ENCODE measurements at places on chromosomes 2 and 18.

- DNase-seq = peak; percentile 83
These were observed 50.7 kb upstream of the ARL5A start for GRCh38 chr2:151878655-151879563.

DNA sequence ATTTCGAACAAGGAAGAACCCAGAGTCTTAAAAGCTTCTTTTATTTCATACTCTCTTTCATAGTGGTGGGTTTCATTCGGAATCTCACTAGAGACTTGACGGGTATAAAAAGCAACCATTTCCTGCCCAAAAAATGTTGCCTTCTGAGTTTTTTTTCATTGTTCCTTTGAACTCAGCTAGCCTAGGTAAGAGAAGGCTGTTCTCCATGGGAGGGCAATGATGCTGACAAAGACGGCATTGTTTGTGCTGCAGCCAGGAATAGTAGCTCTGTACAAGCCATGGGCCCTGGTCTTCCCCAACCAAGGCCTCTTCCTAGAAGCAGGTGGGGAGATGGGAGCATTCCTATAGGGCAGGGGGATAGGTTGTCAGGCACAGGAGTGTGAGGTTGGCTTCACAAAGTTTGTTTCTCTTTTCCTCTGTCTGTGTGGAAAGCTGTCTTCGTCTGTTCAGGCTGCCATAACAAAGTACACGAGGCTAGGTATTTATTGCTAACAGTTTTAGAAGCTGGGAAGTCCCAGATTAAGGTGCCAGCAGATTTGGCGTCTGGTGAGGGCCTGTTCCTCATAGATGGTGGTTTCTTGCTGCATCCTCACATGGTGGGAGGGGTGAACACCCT lies 405.1 kb downstream of the NBAS start:
- no peak for DNase-seq

DNA sequence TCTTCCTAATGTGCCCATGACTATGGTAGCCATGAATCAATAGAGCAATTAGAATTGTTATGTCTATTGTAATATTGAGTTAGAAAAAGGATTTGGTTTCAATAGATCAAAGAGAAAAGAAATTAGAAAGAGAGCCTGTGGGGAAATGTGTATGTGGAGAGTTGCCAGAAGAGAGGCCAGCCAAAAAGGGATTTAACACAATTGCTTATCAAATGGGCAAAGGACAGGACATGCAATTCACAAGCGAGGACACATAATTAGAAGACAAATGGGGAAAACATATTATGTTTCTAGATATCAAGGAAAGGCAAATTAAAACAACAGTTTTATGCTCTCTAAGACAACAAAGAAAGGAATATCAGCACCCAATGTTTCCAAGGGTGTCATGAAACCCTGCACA lies 403.2 kb upstream of the KLHL29 start:
- no peak for DNase-seq

DNA sequence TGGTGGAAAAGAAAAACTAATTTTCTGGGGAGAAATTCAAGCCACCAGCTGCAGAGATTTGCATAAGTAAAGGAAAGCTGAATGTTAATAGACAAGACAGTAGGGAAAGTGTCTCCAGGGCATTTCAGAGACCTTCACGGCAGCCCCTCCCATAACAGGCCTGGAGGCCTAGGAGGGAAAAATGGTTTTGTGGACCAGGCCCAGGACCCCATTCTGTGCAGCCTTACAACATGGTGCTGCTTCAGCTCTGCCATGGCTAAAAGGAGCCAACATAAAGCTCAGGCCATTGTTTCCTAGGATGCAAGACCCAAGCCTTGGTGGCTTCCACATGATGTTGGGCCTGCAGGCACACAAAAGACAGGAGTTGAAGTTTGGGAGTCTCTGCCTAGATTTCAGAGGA lies 697.1 kb downstream of the SOCS6 start:
- no peak for DNase-seq

GRCh38 chr2:198597648-198598047 lies 793.3 kb downstream of the PLCL1 start:
- DNase-seq = no peak

GRCh38 chr2:231589656-231590055 lies 3.0 kb upstream of the TEX44 start:
- no peak for DNase-seq

DNA sequence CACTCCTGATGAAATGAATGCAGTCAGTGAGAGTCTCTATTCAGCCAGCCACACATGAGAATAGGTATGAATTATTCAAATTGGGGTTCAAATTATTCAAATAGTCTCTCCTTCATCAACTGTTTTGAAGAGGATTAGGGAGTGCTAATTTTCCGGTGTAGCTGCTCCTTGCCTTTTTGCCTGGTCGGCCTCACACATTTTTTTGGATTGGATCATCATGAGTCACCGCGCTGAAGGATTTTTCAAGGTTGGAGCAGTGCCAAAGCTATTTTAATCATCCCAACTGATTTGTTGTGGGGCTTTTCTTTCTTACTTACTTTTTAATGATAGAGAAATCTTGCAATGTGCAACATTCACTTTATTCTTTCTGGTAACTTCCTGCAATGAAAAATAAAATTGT lies 2.4 kb upstream of the DTNA start:
- no peak for DNase-seq

DNA sequence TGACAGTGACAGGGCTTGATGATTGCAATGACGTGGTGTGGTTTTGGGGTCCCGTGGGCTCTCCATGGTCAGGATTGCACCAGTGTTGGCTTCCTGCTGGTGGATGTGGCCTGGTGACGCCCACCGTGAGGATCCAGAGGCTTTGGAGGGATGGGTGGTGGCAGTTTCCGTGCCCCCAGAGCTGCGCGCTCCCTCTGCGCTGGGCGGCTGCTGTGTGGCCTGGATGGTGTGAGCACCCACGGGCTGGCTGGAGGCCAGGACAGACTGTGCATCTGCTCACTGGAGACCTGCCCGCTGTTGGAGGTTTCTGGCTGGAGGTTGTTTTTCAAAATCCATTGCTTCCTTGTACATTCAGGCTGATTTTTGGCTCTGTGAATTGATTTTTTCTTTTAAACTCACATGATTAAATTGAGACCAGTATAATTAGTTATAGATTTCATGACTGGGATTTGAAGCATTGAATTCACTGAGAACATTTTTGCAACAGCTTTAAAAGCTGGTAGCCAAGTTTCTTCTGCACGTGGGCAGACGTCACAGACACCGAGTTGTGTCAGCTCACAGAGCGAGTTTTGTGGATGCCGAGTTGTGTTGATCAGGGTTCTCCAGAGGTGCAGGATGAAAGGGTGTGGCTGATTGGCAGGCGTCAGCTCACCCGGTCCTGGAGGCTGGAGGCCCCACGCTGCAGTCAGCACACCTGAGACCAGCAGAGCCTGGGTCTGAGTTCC lies 72.7 kb downstream of the KCNG2 start:
- no peak for DNase-seq

- DNase-seq = no peak
These were observed 382.2 kb upstream of the HNRNPA3 start for GRCh38 chr2:176830362-176830761.

GRCh38 chr2:160085662-160086061 lies 23.2 kb upstream of the PLA2R1 start:
- DNase-seq = no peak

DNA sequence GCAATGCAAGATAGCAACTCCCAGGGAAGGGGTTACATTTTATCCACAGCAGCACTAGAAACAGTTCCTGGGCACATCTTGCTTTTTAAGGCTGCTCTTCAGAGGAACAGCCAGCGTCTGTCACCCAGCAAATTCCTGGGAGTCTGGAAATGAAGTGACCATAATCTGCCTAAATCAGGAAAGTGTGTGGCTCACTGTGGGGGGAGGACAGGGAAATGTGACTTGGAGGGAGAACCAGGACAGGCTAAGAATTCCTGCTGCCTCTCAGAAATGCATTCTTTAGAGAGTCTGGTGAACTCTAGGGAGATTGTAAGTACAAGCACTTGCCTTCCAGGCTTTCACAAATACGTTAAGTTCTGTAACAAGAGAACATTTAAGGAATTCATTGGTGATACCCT lies 364.3 kb upstream of the SPHKAP start:
- no peak for DNase-seq

DNA sequence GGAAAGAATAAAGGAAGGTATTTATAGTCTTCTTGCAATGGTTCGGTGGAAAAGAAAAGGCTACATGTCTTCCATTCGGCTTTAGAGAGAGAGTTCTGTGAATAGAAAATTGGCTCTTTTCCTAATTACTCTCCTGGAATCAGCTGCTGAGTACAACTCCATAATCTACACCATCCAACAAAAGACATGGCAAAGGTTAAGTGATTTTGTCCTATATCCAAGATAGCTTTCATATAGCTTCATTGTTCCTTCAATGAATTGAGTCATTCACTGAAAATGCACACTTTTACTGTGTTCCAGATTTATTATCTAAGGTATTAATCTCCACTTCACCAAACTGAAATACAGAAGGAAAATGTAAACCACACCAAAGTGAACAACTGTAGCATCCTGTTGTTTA lies 514.5 kb downstream of the LRRTM4 start:
- no peak for DNase-seq

- DNase-seq = no peak
These were observed 4.3 kb downstream of the APCDD1 start for GRCh38 chr18:10458691-10459090.

DNA sequence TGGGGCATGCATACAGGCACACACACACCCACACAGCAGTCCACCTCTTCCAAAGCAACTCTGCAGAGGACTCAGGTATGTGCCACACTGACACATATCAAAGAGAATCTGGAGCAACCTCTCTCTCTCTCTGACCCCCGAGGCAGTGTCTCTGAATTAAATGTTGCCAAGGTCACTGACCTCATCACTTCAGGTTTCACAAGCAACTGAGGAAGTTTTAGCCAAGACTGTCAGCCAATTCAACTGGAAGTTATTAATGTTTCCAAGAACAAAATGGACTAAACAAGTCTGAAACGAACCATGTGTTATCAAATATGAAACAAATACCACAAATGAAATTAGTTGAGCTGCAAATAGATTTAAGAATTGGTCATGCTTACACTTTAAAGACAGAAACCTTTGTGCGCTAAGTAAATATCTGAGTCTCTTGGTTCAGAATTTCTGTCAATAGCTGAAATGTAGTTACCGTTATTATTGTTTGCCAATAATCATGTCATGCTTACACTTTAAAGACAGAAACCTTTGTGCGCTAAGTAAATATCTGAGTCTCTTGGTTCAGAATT lies 86.1 kb downstream of the SLC25A12 start:
- no peak for DNase-seq

- DNase-seq = no peak
These were observed 69.0 kb upstream of the LMAN1 start for GRCh38 chr18:59428018-59428417.

DNA sequence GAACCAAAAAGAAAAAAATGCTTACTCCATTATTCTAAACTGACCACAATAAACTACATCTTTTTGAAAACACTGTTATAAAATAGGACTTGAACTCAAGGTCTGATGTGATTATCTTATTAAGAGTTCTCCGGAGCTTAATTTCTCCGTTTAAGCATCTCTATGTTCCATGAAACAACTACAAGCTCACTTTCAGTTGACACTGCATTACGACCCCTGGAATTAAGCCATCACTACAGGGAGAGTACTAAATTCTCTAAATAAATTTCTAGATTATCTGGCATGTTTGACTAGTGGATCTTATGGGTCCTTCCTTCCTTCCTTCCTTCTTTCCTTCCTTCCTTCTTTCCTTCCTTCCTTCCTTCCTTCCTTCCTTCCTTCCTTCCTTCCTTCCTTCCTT lies 249.0 kb downstream of the IKZF2 start:
- no peak for DNase-seq

GRCh38 chr18:51196118-51196810 lies 1.2 kb downstream of the MEX3C start:
- peak; percentile 36 for DNase-seq

GRCh38 chr2:108611021-108611420 lies 76.8 kb downstream of the LIMS1 start:
- DNase-seq = no peak

- DNase-seq = no peak
These were observed 893 bp downstream of the CAVIN2 start for GRCh38 chr2:191845876-191846514.

DNA sequence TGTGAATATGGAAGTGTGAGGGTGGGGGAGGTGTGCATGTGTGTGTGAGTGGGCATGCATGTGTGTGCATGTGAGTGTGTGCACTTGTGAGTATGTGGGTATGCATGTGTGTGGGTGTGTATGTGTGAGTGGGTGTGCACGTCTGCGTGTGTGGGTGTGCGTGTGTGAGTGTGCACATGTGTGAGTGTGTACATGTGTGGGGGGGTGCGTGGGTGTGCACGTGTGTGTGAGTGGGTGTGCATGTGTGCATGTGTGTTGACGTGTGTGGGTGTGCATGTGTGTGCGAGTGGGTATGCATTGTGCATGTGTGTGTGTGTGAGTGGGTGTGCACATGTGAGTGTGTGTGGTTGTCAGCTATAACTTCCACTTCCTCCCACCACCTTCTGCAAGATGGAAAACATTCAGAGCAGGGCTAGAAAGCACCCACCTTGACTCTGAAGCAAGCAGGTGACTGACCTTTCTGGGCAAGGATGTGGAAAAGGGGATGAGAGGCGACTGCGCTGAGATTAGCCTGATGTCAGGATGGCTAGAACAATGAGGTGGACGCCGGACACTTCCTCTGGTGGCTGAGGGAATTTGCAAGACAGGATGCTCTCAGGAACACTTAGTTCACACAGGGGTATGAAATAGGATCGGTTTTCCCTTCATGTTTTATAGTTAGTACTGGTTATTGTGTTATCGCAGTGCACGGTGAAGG lies 103.6 kb downstream of the ACKR3 start:
- DNase-seq = no peak

DNA sequence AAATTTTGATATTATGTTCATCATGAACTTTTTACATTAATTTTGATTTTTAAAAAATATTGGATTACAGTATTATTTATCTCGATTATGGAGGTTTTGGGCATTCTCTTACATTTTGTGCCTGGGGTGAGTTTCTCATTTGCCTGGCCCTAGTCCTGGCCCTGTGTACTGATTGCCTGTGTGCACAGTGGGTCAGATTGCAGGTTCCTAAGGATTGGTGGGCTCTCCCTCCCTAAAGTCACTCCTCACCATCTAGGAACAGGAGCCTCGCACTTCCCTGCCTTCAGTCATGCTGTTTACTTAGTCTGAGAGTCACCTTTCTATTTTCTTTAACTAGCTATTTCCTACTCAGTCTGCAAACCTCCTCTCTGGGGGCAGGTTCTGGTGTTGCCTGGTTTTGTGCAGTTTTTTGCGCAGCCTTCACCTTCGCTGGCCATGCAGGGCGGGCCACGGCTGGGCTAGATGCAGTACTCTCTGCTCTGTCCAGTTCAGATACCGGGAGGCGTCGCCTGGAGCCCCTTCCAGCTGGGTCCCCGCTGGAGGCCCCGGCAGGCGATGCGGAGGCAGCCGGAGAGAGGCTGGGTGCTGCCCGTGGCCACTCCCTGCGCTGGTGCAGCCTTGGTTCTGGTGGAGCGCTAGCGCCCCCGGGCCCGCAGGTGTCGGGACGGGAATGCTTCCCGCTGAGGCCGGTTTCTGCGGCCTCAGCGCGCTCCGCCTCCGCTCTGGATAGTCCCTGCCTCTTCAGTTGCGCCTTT lies 23.3 kb upstream of the MC5R start:
- DNase-seq = peak; percentile 48

- DNase-seq = no peak
These were observed 75.1 kb downstream of the POLE4 start for GRCh38 chr2:75033516-75033915.

GRCh38 chr2:82055846-82056245 lies 1751.3 kb upstream of the LRRTM1 start:
- DNase-seq = no peak
